ENCODE measurements at places on chromosomes 12 and 14.

GRCh38 chr14:97120611-97121031 lies 323.4 kb downstream of the VRK1 start:
- DNase-seq, result peak; percentile 82

DNA sequence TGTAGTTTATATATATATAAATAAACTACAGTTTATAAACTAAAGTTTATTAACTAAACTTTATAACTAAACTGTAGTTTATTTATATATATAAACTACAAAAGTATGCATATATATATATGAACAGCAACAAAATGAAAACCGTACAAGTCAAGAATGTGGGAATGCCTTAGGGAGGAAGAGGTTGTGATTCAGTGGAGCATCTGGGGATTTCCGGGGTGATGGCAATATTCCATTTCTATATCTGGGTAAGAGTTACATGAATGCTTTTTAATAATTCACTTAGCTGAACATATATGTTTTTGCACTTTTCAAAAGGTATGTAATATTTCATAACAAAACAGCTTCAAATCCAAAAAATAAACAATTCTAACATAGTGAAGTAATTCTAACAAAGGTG lies 30.1 kb upstream of the CAND1 start:
- no peak for DNase-seq

DNA sequence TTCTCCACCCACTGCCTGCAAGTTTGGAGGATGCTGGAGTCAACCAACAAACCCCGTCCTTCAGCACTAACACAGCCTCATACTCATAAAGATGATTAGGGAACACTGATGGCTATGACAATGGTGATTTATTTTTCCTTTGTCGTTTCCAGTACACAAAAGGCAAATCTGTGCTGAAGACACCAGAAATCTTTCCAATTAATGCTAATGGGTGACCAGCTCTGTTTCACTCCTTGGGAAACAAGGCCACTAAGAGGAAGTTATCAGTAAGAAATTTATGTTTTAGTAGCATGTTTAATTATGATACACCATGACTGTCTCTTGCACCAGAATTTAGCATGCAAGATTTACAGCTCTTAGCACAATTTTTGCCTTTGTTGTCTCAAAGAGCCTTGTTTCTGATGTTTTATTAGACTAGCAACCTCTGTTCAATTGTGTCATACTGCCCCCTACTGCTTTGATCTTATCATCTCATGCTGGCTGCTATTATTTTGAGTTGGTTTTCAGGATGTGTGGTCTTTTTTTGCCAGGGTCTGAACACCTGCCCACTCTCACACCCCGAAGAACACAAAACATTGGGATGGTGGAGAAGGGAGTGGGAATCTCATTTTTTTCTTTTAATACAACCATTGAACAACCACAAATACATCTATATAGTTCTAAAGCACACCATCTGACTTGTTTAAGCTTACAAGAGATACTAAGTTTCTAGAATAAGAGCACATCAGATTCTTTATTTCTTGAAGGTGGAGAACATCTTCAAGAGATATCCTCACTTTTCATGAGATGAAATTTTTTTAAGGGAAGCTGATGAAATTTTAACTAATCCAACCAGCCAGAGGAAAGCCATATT lies 160.9 kb downstream of the SPTSSA start:
- peak; percentile 20 for DNase-seq

DNA sequence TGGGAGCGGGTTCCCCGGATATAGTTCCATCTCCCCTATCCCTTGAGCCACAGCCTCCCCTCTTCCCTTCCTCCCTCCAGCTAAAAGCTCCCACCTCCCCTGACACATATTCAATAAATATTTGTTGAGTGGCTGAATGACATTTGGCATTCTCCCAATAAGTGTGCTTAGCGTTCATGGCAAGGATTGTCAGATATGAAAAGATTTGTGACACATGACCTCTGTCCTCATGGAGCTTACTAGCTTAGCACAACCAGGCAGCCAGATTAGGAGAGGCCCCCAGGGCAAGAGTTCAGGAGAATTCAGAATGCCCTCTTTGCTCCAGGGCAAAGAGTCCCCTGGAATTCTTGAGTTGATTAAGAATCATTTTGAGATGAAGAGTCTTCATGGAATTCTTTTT lies 22.5 kb upstream of the SLC6A12 start:
- DNase-seq, result no peak

DNA sequence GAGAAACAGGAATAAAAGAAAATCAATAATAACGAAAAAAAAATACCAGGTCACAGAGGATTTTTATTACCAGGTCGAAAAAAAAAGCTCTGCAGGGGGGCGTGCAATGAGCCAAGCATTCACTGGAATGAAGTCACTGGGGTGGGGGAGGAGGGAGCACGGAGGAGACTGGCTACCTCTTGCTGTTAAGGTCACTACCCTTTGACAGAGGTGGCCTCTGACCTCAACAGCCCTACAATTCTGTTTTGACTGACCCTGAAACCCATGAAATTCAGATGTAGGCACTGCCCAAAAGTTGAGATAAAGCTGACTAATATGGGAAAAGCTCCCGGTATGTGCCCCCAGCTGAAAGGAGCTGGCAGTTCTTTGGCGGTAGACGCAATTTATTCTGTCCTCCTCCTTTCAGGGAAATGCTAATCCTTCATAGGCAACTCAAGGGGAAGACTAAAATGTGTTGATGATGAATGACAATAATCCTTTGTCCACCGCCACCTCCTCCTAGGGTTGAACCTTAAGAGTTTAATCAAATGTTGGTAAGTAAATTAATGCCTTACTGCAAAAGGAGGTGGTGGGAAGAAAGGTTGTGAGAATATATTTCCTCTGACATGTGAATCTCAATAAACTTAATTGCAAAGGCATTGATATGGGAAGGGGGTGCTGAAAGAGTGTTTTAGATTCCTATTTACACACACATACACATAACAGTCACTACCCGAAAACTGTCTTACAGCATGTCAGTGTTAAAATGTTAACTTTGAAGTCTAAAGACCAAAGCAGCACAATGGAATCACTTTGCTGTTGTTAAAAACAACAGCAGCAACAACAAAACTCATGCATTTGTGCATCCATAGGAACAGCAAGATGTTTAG lies 6.3 kb upstream of the RIC8B start:
- no peak for DNase-seq

- DNase-seq, result no peak
These were observed 239.3 kb downstream of the RMST start for GRCh38 chr12:97701901-97702300.

DNA sequence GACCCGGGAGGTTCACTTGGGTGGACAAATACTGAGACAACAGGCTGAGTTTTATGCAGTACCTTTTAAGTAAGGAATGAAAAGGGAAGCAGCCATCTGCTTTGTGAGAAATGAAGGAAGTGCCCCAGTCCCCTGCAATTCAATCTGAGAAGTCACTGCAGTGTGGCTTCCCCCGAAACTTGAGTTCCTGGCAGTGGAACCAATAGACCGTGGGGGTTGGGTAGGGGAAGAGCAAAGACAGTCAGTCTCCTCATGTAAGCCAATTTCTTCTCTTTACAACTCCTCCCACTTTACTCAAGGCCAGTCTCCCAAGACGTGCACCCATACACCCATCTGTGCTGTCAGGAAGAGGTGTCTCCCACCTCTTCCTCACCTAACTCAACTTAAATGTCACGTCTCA lies 206.5 kb downstream of the BCAT1 start:
- peak; percentile 42 for DNase-seq

- no peak for DNase-seq
These were observed 5.8 kb downstream of the LMBR1L start for GRCh38 chr12:49104822-49105221.

- no peak for DNase-seq
These were observed 73.9 kb upstream of the KRR1 start for GRCh38 chr12:75585330-75585729.

DNA sequence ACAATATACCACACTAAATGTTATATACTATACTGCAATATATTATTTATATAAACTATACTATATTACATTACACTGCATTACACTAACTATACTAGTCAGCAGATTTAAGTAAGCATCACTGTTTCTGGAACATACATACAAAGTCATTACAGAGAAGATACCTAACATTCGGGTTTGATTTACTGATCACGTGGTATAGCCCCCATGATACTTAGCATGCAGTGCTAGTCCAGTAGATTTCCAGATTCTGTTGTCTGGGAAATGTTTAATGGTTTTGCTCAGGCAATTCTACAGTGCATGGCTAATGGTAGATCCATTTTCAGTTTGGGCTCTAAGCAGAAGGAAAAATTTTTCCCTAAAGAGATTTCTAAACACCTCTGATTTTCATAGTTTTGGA lies 403.7 kb upstream of the TMTC1 start:
- DNase-seq, result no peak

- no peak for DNase-seq
These were observed 319.8 kb downstream of the ZFP36L1 start for GRCh38 chr14:68473069-68473468.

GRCh38 chr12:92192360-92192759 lies 46.7 kb upstream of the BTG1 start:
- DNase-seq, result no peak

- DNase-seq, result no peak
These were observed 11.9 kb upstream of the CCND2 start for GRCh38 chr12:4261655-4262054.

- DNase-seq, result no peak
These were observed 24.7 kb upstream of the RAP1B start for GRCh38 chr12:68585966-68586365.

GRCh38 chr12:121107681-121108080 lies 25.0 kb upstream of the P2RX7 start:
- no peak for DNase-seq

DNA sequence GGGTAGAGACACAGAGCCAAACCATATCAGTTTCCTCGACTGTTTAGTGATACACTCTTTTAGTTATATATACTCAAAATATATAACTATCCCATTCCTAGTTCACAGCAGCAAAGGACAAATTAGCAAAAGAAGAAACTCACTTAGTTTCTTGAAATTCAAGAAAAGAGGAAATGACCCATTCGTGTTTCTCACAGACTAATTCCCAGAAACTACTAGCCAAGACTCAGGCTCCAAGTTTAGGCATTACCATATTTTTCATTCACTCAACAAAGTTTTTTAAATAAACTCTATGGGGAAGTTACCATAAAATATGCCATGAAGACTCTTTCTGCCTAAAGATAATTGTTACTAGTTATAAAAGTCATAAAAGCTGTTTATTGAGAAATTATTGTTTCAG lies 152.3 kb upstream of the DAAM1 start:
- DNase-seq, result no peak

DNA sequence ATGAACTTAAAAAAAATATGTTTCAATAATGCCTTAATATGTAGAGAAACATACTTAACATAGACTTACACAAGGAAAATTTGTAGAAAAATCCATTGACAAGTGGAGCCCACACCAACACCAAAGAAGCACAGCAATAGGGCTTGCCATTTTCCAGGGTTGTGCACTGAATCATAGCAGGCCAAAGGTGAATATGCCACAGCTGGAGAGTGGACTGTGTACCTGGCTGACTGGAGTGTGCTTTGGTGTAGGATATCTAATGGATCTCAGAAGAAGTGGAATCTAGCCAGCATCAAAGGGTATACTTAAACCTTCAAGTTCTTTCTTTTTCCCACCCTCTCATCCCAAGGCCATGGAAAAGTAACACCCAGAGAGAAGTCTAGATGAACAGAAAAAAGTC lies 4.8 kb downstream of the RPL10L start:
- DNase-seq, result no peak

DNA sequence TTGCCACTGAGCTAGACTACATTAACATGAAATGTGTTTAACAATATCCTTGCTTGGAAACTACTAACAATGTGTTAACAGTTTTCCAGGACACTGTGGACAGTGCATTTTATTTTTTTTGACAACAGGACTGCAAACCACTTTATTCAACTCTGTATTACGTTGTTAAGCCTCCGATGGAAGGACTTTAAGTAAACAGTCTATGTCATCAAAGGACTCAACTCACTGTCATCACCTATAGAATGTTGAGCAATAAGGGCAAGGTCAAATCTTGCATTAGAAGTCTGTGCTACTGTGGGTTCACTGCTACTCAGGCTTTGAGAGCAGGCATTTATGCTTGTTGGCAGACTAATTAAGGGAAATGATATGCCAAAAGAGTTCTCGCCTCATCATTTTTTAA lies 483.7 kb downstream of the FLRT2 start:
- DNase-seq, result no peak

DNA sequence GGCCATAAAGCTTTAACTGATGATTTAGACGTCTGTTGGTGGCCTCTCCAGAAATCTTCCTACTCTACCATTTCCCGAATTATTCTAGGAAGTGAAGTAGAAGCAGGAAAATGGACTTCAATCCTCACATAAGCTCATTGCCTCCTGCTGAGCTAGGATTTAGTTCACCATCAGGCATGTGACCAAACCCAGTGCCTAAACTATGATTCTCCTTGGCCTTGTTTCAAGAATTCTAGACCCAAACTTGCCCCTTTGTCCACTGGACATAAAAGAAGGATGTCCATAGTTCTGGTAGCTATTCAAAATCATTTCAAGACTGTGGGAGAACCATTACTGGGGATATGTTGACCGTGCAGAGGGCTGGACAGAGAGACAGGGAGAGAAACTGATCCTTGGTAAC lies 105.8 kb downstream of the C12orf50 start:
- no peak for DNase-seq

- DNase-seq, result no peak
These were observed 10.5 kb downstream of the RNF10 start for GRCh38 chr12:120544691-120545090.

Data from activated CD8-positive, alpha-beta T cell treated with anti-CD3 and anti-CD28 coated beads for 36 hours (primary cell).